NCI-H1417 (cell line): ENCODE measurements at places on chromosomes 11 and 22.

- DNase-seq: no peak
Observed at GRCh38 chr11:43951231-43951630, 8.8 kb downstream of the C11orf96 start.

DNA sequence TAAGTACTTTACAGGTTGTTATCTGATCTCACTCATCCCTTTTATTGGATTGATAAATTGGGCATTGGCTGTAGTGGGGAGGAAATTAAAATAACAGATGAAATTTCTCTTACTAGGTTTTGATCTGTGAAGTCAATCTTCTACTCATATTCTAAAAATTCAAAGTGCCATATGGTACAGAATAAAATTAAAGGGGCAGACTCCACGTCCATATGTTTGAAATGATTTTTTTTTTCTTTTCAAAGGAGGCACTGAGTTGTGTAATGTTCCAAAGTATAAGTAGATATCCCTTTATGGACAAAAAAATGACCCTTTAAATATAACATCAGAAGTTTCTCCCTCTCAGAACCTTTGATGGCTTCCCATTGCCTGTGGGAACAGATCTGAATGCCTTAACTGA, 207.4 kb downstream of the DBX1 start:
- DNase-seq: no peak

GRCh38 chr11:73990730-73991129, 8.1 kb upstream of the UCP2 start:
- DNase-seq: peak; percentile 32

- no peak for DNase-seq
Observed at GRCh38 chr11:89161949-89162348, 15.7 kb upstream of the TYR start.

DNA sequence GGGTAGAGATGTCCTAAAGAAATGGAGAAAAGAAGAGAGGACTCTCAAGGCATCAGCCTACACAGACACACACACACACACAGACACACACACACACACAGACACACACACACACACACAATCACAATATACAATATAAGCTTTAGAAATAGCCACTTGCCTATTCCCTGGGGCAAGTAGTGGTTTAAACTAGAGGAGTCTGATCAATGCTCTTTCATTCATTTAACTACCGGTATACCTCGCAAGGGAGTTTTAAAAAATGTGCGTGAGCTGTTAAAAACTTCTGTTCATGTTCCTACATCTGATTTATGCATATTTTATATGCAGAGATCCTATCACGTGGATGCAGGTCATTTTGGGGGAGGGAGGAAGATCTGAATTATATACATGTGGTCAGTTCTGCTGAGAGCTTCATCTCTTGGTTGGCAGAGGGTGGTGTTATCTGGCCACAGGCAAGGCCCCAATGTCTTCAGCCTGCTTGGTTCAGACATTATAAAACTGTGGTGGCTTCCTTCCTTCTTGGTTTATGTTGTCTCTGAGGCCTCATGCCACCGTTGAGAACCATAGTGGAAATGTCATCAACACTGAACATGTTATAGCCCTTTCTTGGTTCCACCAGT, 56.6 kb downstream of the SYT13 start:
- no peak for DNase-seq

DNA sequence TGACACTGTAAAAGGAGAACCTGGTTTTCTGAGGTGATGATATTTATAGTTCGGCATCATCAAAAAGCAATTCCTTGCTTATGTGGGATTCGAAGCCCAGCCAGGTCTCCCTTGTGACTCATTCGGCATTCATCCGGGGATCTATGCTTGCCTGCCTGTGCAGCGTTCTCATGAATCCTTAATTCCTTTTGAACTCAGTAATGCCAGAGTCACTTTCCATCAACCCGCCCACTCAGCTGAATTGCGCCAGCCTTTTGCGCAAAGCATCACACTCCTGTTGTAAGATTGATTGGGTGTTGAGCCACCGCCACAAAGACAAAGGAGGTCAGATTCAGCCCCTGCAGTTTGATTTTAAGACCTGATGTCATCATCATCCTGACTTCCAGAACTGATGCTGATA, 128.6 kb downstream of the SLC17A6 start:
- no peak for DNase-seq

GRCh38 chr22:11627798-11628650, 3900.0 kb upstream of the OR11H1 start:
- DNase-seq: no peak
